Stimulated activated CD4-positive, alpha-beta T cell treated with anti-CD3 and anti-CD28 coated beads, Interleukin-15, amount 100 ng/mL, for 1 hour (primary cell): ENCODE measurements at places on chromosomes 11 and 22.

DNA sequence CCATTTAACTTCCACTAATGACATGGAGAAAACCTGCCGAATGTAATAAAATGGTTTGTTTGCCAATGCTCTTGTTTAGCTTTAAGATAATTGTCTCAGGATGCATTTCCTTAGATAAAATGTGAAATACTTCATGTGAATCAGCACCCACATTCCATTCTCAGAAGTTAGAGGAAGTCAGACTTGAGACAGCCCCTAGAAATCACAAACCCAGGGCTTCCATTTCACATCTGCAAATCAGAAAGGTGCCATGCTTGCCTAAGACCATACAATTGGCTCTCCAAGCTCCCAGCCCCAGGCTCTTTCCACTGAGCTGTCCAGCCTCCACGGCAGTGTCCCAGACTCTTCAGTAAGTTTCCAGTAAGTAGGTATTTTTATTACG lies 35.6 kb upstream of the ADORA2A start:
- DNase-seq = no peak

DNA sequence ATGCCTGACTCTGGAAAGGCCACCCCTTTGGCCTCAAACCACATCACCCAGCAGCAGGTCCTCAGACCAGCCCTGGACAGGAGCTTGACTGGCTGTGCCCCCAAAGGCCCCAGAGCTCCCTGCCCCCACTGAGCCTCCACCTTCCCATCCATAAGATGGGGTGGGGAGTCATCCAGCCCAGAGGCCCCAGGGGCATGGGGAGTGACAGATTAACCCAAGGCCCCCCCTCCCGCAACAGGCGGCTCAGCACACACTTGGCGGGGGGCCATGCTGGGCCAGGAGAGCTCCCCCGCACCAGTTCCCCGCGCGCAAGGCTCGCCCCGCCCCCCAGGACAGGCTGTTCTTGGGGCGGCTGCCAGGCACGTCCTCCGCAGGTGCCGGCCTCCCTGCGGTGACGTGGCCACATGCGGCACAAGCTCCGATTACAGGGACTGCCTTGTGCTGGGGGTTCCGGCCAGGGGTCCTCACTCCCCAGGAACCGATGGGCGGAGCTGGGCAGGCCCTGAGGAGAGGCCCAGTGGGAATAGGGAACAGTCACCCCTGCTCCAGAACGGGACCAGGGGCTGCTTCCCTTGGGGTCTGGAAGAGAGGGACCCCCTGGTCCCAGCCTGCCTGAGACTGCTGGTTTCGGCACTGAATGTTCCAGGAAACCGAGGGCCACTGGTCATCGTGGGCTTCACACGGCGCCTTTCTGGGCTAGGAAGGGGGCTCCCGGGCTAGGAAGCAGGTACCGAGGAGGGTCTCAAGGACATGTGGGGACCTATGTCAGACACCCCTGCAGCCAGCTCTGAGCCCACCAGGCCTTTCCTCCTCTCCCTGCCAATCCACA lies 5.1 kb upstream of the CDKN1C start:
- no peak for DNase-seq

DNA sequence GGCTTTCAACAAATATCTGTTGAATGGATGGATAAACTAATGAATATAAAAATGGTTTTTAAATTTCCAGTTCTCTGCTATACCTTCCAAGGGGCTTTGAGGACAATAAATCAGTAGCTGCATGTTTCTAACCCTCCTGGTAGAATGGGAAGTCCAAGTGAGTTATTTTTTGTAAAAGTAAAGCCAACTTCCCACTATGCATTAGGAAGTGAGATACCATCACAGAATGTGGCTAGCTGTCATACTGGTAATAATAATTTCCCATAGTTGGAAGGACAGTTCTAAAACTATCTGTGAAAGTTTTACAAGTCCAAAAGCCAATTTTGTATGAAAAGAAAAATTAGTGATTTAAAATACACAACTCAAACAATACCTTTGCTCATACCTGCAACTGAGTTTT lies 50.0 kb downstream of the TMEM123 start:
- no peak for DNase-seq

DNA sequence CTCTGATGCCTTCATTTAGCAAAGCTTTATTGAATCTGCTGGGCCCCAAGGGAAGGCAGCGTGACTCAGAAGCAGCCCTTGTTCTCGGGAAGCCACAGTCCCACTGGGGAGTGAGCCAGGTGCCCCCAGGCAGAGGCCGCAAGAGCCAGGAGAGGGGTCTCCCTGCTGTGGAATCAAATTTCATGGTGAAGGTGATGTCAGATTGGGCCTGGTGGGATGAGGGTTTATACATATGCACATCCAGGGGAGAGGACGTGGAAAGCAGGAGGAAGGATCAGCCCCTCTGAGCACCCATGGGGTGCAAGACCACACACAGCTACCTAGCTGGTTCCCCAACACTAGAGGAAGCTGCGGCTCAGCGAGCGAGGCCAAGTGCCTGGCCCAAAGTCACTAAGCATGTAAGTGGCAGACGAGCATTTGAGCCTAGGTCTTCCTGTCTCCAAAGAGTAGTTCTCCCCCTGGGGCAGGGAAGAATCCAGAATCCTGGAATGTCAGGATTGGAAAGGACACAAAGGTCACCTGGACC lies 2.0 kb downstream of the SYNGR1 start:
- no peak for DNase-seq

- DNase-seq = no peak
Measured at GRCh38 chr11:64759131-64759721, 548 bp downstream of the PYGM start.

DNA sequence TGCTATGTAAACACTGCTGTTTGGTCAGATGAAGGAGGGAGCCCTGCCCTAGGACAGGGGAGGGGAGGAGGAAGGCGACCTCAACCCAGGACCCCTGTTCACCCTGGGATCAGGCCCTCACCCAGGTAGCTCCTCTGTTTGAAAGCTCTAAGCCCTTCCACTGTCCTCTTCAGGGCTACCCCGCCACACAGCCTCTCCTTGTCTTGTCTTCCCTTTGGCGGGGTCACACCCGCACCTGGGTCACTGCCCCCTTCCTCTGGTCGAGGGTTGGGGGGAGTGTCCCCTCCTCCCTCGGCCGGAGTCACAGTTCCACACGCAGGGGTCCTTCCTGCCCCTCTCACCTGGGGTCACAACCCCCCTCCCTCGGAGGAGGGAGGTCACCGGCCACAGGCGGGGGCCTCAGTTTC lies 463 bp upstream of the PTPMT1 start:
- no peak for DNase-seq

- no peak for DNase-seq
Measured at GRCh38 chr11:114260483-114260882, 35.7 kb upstream of the NNMT start.

DNA sequence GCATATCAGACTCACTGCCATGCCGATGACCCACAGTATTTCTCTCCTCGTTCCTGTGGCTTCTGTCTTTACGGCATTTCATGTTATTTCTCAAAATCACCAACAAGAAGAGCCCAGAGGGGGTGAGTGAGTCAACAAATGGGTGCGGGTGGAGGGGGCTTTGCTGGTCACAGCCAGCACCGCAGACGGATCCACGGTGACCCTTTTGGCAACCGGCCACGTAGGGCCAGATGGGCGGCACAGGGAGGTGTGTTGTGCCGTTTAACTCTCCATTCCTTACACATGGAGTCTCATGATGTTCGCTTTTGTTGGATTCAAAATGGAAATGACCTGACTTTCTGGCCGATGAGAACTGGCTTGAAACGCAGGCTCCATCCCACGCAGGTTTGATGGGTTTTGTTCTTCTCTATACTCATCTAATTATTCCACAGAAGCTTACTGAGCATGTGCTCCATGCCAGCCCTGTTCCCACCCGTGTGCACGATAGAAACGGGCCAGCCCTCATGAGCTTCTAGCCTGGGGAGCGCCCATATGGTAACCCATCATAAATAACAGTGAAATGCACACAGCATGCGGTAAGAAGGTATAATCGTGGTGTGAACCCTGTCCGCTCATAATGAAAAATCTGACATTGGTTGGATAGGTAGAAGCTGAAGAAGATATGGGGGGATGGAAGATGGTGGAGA lies 319.9 kb downstream of the BRD1 start:
- no peak for DNase-seq

DNA sequence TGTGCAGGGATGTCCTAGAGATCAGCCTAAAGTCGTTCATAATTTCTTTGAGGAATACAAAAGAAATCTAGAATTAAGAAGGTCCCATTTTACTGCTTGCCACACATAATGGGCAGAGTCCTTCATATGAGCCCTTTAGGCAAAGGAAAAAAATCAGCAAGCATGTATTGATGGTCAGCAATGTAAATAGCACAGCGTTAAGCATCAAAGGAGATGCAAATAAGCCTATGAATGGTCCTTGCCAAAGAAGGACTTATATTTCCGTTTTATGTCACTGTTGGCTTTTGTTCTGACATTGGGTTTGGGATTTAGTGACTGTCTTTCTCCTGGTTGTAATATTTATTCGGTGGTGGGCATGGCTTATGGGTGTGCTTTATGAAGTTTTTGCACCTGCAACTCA lies 69.8 kb downstream of the CD44 start:
- no peak for DNase-seq

DNA sequence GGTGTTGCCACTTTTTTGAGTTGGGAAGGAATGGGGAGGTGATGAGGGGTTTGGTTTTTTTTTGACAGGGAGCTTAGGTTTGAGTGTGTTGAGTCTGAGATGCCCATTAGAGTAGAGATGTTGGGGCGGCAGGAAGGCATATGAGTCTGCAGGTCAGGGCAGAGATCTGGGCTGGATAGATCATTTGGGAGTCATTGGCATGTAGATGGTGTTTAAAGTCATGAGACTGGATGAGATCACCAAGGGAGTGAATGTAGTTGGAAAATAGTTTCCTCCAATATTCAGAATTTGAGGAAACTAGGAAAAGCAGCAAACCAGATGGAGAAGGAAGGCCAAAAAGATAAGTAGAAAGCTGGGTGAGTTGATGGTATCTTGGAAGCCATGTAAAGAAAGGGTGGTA lies 2.1 kb upstream of the ANAPC15 start:
- no peak for DNase-seq

DNA sequence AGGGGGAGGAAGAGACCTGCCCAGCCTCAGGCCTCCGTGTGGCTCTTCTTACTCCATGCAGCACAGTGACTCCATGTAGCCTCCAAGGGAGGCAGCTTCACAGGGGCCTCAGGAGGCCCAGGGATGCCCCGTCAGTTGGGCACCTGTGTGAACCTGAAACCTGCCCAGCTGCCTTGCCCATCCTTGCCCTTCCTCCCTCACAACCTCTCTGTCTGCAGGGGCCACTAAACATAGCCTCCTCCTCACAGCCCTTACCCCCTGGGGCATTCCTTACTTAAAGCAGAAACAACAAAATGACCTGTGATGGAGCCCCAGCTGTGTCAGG lies 7.1 kb downstream of the LRRC32 start:
- DNase-seq = no peak

DNA sequence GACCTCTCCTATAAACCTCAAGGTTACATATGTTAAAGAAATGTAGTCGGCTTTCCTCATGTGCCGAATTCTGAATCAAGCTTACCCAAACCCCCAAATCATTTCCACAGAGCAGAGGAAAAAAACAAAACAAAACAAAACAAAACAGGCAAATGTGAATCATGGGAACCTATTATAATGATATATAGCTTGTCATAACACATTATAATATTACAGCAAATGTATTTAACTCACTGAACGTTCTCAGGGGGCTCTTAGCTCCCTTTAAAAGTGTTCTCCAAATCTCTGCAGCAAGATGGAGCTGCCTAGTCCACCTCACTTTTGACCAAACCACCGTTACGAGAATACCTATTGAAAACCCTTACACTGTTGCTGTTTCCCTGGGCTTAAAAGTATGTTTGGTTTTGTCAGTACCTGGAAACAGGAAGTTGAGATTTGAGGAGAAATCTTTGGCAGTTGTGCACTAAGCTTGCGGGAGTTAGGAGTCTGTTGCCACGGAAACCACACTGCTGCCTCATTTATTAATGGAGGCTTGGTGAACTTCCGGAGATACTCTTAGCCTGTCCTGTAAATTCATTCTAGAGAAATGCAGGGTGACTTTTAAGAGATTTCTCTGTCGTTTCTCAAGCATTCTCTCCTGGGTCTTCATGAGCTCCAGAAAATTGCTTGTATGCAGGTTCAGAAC lies 167.0 kb upstream of the RASSF10 start:
- DNase-seq = no peak

GRCh38 chr11:47317064-47317828 lies 35.3 kb downstream of the MYBPC3 start:
- DNase-seq = no peak

DNA sequence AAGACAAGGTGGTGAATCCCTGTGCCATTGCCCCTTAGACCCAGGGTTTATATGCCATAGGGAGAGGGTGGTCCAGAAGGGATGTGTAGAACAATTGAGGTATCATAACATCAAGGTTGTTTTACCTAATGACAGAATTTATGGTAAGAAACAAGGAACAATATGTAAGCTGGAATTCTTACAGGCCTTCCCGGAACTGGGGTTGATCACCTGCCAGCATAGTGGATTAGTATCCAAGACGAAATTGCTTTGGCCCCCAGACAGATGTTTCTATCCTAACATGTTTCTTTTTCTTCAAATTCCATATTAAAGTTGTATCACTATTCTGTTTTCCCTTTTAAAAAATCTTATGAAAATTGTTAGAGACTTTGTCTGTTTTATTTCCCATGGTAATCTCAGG lies 343.8 kb upstream of the ANO3 start:
- no peak for DNase-seq

DNA sequence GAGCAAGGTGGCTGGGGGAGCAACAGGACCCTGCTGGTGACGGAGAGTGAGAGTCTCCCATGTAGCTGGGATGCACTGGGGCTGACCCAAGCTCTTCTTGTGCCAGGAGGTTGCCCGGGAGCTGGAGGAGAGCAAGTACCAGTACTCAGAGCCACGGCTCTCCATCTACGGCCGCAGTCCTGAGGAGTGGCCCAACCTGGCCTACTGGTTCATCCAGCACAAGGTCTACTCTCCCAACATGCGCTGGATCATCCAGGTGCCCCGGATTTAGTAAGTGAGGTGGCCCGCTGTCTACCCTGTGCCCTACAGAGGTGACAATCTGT lies 40.4 kb downstream of the AMPD3 start:
- no peak for DNase-seq

DNA sequence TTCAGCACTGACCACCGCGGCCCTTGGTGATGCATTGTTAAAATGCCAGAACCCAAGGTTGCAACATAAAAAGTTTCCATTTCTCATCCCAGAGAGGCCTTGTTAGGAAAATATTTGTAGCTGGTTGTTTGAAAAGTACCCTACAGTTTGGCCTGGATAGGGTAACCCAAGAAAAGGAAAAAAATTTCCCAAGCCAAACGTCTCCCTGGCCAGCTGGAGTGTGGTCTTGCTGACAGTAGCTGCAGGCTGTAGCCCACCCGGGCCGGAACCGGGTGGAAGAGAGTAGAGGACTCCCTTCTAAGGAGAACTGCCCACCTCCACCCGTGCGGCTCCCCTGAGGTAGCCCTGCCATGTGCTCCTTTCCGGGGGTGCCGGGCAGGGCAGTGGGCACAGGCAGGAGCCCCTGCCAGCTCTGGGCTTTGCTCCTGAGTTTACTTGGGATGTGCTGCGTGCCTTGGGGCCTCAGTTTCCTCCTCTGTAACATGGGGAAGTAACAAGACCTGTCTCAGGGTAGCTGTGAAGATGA lies 38.5 kb downstream of the IGHMBP2 start:
- DNase-seq = no peak

DNA sequence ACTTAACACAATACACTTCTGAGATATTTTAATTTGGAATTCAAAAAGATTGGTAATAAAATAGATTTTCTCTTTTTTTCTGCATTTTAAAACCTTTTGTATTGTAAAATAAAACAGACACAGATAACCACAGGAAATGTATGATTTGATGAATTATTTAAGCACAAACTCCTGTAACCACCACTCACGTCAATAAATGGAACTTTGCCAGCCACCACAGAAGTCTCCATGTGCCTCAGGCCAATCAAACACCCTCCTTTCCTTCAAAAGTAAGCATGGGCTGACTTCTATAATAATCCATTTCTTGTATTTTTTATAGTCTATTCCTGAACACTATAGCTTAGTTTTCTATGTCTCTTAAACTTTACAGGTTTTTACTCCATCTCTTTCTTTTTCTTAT lies 721.7 kb downstream of the DLG2 start:
- DNase-seq = no peak
